NCI-H524 (cell line): ENCODE measurements at places on chromosomes 7 and 10.

GRCh38 chr7:55086413-55087201 lies 67.8 kb downstream of the EGFR start:
- DNase-seq: no peak

DNA sequence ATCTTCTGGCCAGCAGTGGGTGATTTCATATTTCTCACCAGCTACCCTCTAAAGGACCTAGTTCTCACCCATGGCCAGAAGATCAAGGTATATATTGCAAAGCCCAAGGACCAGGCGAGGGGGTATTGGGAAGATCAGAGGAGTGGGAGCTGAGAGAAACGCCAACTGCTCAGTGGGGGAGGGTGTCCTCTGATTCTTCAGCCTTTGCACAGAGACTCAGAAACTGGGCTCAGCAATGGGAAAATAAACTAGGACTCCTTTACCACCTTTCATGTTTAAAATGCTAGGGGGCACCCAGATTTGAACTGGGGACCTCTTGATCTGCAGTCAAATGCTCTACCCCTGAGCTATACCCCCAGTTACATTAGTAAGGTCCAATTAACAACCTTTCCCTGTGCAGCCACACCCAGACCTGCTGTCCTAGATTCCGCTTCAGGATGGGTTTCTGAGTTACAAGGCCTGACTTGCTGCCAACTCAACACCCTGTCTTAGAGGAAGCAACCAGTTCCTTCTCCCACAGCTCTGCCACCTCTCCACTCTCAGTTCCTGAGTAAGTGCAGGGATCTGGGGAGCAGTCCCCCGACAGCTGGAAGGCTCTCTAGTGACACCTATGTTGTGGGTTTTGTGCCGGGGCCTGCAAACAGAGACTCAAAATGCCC lies 93.5 kb downstream of the ZNF783 start:
- peak; percentile 33 for DNase-seq

DNA sequence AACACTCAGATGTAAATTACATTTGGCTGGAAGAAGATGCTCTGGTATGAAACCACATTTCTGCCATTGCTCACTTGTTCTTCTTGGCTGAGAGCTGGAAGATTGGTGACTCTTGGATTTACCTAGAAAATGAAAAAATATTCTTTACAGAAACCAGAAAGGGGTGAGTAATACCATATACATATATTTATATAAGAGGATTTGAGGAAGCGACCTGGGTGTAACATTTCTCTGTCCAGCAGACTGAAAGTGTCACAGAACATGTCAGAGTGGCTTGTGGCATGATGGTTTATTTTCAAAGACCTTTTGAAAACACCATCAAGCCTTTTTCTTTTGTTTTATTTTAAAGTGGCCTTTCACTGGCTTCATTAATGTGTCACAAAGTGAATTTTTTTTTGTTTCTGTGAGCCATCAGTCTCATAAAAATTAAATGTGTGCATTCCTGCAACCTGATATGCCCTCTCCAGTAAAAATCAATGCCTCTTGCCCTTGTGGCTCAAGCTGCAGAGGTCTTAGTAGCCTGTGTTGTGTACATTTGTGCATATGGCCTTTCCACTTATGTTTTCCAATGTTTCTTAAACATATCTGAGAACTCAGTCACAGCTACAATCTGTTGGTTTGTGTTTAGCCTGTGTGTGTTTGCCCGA lies 23.5 kb downstream of the CREB5 start:
- peak; percentile 92 for DNase-seq

- no peak for DNase-seq
Observed at GRCh38 chr7:155093596-155093995, 23.5 kb downstream of the HTR5A start.

DNA sequence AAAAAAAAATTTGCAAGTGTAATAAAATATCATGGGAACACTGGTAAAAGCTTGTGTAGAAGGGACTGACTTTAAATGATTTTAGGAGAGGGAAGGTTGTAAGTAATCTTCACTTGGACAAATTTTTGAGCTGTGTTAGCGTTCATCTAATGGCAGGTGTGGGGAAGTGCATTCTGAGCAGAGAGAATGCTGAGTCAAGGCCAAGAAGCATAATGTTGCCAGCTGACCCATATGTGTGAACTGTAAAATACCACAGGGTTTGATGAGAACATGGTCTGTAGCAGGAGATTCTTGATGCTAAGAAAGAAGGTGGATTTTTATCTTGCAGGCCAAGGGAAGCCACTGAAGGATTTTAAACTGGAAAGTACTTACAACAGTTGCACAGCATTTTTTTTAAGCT lies 98.2 kb upstream of the ZNF32 start:
- no peak for DNase-seq

GRCh38 chr10:33056828-33057596 lies 99.0 kb upstream of the ITGB1 start:
- DNase-seq: no peak

DNA sequence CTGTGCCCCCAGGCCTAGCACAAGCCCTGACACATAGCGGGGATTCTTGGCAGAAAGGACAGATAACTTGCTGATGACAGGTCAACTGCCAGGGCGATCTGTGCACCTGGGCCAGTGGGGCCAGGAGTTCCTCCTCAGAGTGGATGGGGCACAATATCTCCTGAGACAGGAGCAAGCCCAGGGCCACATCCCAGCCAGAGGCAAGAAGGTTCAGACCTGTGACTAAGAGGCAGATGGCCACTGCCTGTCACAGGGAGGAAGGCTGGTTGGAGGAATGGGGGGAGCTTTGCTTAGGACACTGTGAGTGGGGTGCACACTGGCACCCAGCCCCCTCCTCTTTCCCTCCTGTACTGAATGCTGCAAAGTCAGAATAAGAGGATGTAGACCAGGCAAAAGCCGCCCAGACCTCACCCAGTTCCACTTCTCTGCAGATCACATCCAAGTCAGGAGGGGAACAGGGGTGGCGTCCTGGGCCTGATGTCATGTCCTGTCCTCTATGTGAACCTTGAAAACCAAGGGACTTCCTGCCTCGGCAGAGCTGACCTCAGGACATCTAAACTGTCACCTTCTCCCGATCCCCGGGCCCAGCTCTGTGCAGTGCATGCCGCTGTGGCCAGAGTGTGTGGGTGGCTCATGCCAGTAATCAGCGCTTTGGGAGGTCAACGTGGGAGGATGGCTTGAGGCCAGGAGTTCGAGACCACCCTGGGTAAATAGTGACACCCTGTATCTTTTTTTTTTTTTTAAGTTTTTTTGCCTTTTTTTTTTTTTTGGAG lies 1.3 kb downstream of the GUSB start:
- DNase-seq: no peak

- DNase-seq: no peak
Observed at GRCh38 chr7:111678281-111678680, 116.0 kb upstream of the IMMP2L start.

- no peak for DNase-seq
Observed at GRCh38 chr10:12697764-12698163, 303.7 kb downstream of the CCDC3 start.

- DNase-seq: no peak
Observed at GRCh38 chr10:34523017-34523767, 291.9 kb downstream of the PARD3 start.

DNA sequence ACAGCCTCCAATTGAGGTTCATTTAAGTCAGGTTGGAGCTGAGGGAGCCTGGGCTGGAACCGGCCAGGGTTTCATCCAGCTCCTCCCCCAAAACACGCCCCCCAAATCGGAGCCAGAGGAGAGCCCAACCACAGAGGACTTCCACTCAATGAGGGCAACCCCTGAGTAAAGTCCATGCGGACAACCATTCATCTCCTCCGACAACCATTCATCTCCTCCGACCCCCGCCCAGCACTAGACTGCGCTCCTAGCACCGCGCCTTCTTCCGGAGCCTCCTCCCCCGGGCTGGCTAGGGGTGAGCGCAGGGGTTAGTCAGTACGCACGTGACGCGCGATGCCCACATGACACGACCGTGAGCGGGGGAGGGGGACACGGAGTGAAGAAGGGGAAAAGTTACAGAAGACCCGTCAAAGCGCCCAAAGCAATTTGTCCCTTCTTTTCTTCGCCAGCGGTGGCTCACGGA lies 1.4 kb downstream of the MAGI2 start:
- DNase-seq: peak; percentile 78

DNA sequence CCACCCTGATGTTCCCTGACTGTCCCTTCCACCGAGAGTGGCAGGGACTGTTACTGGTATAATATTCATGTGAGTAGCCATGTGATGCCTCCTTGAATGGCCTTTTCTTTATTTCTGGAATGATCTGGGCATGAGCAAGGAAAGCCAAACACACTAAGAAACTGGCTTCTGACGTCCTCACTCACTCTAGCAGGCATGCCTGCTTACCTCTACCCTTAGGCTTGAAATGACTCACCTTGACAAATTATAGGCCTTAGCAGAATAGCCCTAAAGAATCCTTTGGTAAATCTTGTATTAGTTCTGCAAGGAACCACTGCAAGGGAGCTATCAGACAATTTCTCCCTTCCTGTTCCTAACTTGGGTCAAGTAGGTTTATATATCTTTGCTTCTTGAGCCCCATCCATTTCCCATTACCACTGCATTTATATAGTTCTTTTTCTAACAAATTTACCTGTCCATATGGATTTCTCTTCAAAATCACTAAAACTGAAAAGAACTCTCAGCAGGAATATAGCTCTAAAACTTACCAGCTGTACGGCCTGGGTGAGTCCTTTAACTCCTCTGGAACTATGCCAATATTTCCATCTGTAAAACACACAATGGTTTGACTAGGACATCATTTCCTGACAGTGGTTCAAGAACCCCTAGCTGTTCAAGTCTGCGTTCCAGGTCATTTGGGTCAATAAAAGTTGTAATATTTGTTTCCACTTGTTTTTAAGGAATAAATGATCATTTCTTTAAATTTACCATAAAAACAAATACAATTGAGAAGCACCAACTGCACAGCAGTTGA lies 13.0 kb upstream of the NDUFA5 start:
- no peak for DNase-seq

DNA sequence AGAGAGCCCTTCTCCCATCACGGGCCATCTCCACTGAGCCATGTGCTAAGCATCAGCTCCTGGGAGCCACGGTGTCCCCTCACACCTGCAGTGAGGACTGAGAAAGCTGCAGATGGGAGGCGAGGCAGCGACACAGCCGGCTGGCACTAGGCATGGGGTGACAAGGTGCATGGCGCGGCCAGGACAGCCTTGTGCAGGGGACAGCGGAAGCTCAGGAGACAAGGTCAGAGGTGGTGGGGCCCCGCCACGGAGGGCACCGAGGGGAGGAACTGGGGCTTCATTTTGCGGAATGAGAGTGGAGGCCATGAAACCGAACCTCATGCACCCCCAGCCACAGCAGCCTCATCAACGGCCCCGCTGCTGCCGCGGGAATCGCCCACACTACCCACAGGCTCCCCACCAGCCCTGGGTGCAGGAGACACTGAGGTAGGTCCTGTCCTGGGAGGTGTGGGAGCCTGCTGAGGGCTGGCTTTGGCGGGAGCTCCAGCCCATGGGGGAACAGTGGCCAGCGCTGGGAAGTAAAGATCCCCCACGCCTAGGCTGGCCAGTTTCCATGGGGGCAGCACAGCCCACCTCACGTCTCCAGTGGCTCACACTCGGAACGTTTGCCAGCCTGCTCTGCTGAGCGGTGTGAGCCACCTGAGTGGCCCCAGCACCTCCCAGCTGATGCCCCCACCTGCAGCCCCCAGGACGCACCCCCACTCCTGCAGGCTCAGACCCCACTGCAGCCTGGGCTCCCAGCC lies 71.2 kb upstream of the INSIG1 start:
- DNase-seq: no peak

DNA sequence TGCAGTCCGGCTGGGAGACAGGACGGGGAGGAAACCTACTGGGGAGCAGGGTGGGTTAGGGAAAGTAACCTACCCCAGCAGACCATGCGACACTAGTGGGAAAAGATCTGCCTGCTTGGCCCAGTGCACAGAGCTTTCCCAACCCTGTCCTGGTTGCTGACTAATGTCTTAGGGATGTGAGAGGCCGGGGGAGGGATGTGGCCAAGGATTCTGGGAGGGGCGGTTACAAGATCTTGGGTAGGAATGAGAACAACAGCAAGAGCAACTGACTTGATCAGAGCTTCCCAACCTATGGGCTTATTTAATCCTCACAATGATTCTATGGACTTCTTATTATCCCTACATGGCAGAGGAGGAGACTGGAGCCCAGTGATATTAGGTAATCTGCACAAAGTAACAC lies 24.0 kb upstream of the EIF5AL1 start:
- DNase-seq: no peak

GRCh38 chr7:16007911-16008310 lies 321.4 kb upstream of the MEOX2 start:
- no peak for DNase-seq

DNA sequence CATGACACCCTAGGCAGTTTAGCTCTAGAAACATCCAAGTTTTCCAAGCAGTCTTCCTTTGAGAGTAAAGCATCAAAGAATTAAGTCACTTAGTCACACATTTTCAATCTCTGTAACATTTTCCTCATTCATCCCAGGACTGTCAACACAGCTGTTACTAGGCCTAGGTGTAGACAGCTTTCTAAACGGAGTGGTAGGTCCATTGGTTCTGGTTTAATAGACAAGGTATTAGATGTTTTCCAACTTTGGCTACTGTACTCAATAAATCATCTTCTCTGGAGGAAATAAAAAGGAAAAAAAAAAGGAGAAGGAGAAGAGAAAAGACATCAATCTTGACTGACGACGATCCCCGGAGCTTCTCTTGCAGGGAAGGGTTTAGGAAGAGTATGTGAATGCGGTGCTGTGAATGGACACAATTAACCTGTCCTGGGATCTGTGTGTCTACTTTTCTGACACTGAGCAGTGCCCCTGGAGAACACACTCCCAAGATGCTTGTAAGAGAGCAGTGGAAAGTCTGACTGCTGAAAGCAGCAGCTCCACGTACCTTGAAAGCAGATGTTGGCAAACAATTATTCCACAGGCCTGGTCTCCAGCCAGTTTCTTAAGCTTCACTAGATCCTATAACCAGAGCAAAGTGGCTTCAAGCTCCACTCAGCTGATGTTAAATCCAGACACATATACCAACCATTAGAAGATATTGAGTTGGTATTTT lies 59.1 kb downstream of the CXCL12 start:
- DNase-seq: no peak

- no peak for DNase-seq
Observed at GRCh38 chr10:95503001-95503400, 58.2 kb downstream of the SORBS1 start.

GRCh38 chr7:142762104-142762503 lies 8.7 kb upstream of the PRSS2 start:
- no peak for DNase-seq

GRCh38 chr7:73577627-73578341 lies 595 bp downstream of the TBL2 start:
- no peak for DNase-seq

- DNase-seq: no peak
Observed at GRCh38 chr10:103512591-103513379, 19.3 kb downstream of the NEURL1 start.

DNA sequence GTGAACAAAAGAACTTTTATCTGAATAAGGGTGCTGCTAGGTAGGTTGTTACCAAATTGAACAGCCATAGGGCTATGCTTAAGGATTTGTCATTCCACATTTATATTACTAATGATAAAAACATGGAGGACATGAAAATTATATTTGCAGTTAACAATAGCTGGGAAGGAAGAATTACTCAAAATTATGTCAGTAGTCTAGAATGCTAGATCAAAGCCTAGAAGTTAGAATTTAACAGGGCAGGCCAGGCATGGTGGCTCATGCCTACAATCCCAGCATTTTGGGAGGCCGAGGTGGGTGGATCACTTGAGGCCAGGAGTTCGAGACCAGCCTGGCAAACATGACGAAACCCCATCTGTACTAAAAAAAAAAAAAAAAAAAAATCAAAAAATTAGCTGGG lies 9.4 kb downstream of the STK17A start:
- no peak for DNase-seq

GRCh38 chr7:28266402-28266801 lies 85.8 kb upstream of the JAZF1 start:
- no peak for DNase-seq
